ENCODE measurements at places on chromosomes 3 and 15.

DNA sequence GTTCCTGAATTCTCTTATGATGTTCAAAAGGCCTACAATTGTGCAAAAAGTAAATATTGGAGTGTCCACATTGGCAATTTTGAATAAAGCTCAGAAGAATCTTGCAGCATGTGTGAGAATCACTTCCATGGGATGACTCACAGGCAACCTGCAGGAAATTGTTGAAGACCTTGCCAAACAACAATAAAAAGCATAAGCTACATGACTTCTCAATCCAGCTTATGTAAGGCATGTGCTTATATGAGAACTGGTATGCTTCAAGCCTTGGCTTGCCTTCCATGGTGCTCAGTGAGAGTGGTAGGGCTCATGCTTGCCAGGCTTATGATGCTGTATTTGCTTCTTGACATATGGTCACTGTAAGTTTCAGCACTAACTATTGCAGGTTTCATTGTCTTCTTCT lies 18.4 kb upstream of the BCHE start:
- no peak for DNase-seq

GRCh38 chr3:126659915-126660886 lies 5.3 kb upstream of the TXNRD3 start:
- DNase-seq, result no peak

DNA sequence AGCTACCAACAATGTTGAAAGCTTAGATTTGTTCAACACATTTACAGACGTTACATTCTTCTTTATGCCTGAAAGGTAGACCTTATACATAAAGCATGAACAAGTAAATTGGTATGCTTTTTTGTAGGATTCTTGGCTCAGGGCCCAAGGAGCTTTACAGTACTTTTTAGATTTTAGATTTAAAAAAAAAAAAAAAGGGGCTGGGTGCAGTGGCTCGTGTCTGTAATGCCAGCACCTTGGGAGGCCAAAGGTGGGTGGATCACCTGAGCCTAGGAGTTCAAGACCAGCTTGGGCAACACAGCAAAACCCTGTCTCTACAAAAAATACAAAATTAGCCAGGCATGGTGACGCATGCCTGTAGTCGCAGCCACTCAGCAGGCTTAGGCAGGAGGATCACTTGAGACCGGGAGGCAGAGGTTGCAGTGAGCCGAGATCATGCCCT lies 39.7 kb downstream of the MEF2A start:
- no peak for DNase-seq

DNA sequence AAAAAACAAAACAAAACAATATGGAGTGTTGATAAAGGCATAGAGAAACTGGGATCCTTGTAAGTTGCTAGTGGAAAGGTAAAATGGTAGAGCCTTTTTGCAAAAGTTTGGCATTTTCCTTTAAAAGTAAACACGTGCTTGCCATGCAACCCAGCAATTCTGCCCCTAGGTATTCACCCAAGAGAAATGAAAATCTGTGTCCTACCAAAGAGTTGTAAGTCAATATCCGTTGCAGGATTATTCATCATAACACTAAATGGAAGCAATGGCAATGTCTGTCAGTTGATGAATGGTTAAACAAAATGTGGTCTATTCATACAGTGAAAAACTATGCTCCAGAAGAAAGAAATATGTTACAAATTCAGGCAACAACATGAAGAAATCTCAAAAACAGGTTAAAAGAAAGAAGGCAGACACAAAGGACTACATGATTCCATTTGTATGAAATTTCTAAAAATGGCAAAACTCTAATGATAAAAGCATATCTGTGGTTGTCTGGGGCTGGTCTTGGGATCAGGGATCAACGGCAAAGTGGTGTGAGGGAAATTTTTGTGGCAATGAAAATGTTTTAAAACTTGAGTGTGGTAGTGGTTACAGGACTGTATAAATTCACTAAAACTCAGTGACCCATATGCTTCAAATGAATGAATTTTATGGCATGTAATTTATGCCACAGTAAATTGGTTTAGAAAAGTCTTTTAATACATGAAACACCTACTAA lies 229.6 kb downstream of the OPA1 start:
- no peak for DNase-seq

- peak; percentile 46 for DNase-seq
These were observed 28.4 kb downstream of the IRAK2 start for GRCh38 chr3:10192953-10193691.

GRCh38 chr3:134699141-134699711 lies 48.4 kb upstream of the KY start:
- DNase-seq, result no peak

- DNase-seq, result no peak
These were observed 78.3 kb upstream of the TPM1 start for GRCh38 chr15:62964251-62964650.

- DNase-seq, result no peak
These were observed 160.4 kb upstream of the SLC2A2 start for GRCh38 chr3:171186817-171187500.

GRCh38 chr3:15065550-15066007 lies 464 bp upstream of the MRPS25 start:
- DNase-seq, result no peak

- no peak for DNase-seq
These were observed 33.5 kb downstream of the IQGAP1 start for GRCh38 chr15:90421527-90421926.

GRCh38 chr15:80761754-80762153 lies 17.4 kb upstream of the CEMIP start:
- DNase-seq, result no peak

DNA sequence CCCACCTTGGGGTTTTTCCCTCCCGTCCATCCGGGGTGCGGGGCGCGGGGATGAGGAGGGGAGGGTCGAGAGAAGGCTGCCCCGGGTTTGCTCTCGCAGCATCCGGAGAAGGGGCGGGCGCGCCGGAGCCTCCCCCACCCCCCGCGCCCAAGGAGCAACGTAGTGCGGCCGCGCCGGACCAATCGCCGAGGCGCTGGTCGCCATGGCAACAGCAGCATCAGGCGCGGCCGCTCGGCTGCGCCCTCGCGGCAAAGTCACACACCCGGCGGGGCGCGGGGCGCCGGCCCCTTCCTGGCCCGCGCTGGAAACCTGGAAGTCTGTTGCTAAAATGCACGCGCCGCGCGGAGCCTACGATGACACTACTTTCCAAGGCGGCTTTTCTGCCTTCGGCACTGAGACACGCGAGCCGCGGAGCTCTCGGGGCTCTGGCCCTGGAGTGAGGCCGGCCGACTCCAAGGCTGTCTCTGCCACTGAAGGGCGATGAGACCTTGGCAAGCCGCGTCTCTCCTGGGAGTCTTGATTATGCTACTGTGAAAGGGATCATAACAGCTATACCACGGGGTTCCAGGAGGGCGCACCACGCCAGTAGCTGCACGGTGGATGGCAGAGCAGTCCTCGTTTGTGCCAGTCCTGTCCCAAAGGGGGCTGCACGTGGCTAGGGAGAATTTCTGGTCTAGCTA lies at the start of gene IQSEC1:
Gene IQSEC1 (minus strand): TSS at position 104 of the 680 bp plus-strand sequence. CDS start 415 bp downstream, outside the sequence.
- DNase-seq, result peak; percentile 64

- DNase-seq, result peak; percentile 81
These were observed 20.6 kb upstream of the EPHB3 start for GRCh38 chr3:184540777-184541681.

GRCh38 chr3:160312014-160312624 lies 86.9 kb downstream of the C3orf80 start:
- DNase-seq, result no peak

GRCh38 chr3:171731691-171732090 lies 78.6 kb downstream of the PLD1 start:
- DNase-seq, result no peak

DNA sequence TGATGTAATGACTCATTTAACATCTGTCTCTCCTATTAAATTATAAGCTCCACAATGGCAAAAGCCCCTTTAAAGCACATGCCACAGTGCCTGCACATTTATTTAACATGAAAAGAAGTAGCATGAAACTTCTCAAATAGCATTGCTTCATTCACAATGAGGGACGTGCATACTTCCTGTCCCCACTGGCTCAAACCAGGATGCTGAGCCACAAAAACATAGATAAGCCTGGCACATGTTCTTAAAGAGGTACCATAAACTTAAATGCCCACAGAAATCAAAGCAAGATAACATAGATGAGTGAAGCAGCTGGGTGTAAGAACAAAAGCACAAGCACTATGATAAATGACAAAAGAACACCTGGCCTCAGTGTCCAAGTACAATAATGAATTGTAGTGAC lies 3.8 kb downstream of the TP53BP1 start:
- no peak for DNase-seq

DNA sequence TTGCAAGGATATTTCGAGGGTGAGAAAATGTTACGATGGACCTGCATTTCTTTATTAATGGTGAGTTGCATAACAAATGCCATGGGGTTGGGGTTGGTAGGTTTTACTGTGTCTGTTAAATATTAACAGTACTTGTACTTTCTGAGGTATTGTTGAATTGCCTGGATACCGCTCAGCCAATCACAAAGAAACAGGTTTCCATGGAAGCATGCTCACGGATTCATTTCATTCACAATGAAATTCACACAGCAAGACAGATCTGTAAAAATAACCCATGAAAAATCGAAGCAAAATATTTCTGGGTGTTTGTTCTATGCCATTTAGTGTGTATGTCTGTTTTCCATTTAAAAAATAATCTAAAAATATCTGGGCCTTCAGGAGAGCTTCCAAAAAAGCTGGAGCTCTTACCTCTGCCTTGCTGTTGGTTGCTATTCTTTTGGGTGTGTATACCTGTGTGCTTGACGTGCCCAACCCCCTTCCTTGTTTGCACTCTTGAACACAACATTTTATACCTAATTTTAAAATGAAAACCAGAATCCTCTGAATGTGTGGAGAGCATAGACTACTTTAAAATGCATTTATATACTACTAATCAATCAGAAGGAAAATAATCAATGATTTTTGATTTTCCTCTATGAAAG lies 479.8 kb upstream of the TBL1XR1 start:
- no peak for DNase-seq

- no peak for DNase-seq
These were observed 357.7 kb downstream of the TBC1D5 start for GRCh38 chr3:17384567-17385296.

- DNase-seq, result no peak
These were observed 11.7 kb downstream of the TPM1 start for GRCh38 chr15:63054281-63054683.

DNA sequence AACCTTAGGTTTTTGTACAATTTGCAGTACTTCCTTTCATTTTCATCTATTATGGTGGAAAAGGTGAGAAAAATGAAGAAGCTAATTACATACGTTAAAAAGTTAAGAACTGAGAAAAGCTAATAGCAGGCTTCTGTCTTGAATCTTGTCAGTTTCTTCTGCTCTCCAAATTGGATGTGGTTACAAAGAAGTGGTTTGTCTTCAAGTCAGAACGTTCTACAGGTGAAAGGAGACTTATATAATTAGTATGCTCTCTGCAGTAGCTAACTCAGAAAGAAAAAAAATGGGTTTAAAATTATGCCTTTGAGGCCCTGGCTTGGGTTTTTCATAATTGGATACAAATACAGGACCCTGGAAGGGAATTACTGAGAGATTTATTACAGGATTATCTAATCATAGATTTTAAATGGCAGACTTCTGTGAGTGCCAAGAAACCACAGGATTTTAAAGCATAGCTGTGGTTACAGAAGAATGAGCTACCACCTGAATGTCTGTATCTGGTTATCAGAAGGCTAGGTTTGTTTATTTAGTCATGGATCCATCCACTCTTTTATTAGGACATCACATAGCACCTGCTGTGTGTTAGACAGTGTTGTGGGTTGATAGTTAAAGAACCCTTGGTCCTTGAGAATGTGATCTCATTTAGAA lies 528.1 kb upstream of the MCTP2 start:
- DNase-seq, result no peak

DNA sequence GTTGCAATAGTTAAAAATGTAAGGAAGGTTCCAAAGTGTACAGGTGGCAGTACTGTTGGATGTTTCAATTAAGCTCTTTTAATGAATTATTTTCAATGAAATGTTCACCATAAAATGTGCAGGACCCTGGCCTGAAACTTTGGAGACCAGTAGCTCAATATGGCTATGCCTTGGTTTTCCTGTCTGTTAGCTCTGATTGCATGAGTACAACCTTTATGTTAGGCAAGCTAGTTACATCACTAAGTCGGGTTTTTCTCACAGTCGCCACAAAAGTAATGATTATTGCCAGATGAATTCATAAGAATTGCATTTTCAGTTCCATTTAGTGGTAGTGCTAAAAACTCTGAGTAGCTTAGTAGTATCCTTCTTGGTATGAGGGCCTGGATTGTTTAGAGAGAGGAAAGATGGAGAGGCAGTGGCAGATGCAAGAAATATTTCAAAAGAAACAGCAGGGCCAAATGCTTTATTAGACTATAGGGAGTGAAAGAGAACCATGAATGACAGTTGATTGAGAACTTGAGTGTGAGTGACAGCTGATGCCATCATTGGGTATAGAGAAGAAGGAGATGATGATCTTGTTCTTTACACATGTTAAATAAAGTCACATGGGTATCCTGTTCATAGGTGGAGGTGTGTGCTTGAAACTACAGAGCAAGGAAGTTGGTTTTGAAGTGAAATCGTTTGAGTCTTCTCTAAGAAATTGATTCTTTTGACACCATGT lies 109.5 kb downstream of the AKAP13 start:
- no peak for DNase-seq

DNA sequence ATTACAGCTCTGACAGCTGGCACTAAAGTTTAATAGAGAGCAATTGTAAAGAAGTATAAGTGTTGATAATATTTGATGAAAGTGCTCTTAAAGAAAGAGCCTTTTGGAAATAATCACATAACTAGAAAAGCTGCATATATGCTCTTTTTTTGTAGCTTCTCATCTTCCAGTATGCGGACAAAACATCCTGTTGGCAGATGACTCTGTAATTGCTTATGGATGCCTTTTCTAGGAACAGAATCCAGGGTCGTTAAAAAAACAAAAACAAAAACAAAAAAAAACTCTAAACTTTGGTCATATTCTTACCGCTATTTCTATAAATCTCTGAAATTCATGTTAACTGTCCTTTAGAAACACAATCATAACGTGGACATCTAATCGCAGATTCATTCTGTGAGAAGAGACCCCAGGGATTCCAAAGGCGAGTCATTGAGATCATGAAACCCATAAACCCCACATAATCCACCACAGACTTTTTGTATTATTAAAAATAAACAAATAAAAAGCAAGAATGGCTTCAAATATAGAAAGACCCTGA lies 109.8 kb downstream of the EPHA3 start:
- DNase-seq, result no peak

DNA sequence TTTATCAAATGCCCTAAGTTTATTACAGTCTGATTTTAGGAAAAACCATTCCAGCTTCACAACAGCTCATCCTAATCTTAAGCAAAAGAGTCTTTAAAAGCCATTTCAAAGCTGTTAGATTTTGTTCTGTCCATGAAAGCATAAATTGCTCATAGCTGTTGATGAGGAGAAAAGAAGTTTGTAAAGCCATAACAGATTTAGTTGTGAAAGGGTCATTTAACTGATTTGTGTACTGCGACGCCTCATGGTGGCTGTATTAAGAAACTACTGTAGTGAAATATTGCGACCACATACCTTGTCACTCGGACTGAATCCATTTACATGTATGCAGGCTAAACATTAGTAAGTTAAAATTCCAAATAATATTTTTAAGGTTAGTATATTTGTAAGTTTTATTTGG lies 20.9 kb downstream of the BBX start:
- no peak for DNase-seq

GRCh38 chr15:39084674-39085530 lies 496.0 kb upstream of the THBS1 start:
- DNase-seq, result no peak

Measured in activated CD4-positive, alpha-beta T cell treated with anti-CD3 and anti-CD28 coated beads, Interleukin-2, amount 50 U/mL, for 1 hour (primary cell).